ENCODE measurements at places on chromosomes 1 and 21.

GRCh38 chr1:228216371-228217320 is 8.8 kb downstream of the OBSCN start:
- no peak for DNase-seq

DNA sequence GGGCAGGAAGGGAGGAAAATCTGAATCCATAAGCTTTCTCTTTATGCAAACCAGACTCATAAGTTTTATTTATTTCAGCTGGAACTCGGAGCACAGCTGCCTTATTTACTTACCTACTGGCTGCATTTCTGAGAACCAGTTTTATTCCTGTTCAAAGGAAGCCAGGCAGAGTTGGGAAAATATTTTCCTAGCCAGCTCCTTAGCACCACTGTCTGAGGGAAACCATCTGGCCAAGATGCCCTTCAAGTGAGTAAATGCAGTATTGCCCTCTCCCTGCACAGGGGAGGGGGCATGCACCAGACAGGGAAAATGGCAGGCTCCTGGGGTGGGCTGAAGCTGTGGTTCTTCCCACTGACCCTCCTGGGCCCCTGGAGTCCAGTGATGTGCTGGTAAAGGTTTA is 28.9 kb upstream of the FMOD start:
- no peak for DNase-seq

DNA sequence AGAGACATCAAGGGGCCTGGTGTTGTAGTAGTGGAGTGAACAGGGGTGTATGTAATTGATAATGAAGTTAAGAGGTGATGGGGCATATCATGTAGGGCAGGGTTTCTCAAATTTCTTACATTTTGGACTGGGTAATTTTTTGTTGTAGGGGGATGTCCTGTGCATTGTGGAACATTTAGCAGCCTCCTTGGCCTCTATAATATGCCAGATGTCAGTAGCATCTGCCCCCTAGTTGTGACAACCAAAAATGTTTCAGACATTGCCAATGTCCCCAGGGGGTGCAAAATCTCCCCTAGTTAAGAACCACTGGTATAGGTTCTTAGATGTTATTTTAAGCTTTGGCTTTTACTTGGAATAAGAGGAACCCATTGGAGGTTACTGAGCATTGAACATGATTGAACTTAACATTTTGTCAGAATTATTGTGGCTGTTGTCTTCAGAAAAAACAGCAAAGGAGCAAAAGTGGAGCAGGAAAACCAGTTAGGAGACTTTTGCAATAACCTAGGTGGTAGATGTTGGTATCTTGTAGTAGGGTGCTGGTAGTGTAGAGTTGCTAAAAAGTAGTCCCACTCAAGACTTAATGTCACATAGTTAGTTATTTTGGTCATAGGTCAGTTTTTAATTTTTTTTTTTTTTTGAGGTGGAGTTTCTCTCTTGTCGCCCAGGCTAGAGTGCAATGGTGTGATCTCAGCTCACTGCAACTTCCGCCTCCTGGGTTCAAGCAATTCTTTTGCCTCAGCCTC is 6.2 kb downstream of the ZNF326 start:
- DNase-seq, result no peak

GRCh38 chr1:152513081-152513480 is 1.2 kb upstream of the CRCT1 start:
- DNase-seq, result peak; percentile 52

DNA sequence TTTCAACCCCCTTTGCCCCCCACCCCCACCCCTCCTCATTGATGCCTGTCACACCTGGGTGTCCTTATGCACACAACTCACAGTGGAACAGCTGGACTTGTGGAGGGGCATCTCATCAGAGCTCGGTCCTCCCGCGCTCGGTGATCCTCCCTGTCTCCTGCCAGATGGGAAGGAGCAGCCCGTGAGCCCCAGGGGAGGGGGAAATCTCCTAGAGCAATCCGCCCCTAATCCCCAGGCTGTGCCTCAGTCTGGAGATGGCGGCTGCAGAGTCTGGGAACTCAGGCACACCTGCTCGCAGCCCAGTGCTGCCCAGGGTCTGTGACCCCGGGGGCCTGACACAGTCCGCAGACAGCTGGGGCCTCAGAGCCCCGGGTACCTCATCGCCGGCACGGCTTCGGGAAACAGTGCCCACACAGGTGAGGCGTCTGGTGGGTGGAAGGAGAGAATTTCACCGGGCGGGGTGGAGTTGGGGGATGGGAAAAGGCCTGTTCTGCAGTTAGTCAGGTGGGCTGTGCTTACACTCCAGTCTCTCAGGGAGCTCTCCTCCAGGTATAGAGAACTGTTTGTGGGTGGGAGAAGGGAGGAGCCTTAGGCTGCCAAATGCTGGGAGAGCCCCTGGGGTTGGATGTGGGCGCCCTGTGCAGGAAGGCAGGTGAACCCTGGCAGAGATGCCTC is 29.3 kb downstream of the TMCC2 start:
- no peak for DNase-seq

GRCh38 chr1:115838431-115839028 is 2.4 kb downstream of the NHLH2 start:
- DNase-seq, result no peak

DNA sequence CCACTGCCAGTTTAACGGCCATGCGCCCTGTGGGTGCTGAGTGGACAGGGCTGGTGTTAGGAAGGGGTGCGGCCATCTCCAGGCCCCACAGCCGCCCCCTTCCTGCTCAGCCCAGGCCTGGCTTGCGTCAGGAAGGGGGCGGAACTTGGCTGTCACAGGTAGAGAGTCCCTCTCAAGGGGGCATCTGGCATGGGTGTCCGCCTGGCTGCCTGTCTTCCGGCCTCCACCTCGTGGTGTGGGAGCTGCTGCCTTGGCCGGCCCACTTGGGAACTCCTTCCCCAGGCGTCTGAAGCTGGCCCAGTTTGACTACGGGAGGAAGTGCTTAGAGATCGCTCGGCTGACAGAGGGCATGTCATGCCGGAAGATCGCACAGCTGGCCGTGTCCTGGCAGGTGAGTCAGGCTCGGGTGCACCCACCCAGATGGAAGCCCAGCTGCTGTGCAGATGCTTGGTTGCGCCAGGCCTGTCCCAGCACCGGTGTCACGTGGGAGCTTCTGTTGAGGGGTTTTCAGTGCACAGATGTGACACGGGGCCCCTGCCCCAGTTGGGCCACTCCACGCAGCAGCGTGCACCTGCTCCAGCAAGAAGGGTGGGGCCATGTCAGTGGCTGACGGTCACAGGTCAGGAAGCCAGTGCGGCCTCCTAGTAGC is 9.1 kb upstream of the ATAD3B start:
- no peak for DNase-seq

DNA sequence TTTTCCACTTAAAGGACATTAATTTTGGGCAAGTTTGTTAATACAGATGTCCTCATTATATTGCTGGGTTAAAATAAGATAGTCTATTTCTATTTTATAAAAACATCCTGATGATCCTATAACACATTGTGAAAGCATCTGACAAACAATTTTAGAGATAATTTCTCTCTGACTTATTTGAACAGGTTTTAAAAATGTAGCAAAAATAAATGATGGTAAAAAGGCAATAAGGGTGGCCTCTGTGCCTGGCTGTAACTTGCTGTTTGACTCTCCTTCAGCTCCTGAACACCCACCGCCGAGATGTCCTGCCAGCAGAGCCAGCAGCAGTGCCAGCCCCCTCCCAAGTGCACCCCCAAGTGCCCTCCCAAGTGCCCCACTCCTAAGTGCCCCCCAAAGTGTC is at the start of gene LCE1A:
Gene LCE1A, plus strand, starts transcription at position 301 of the 400 bp plus-strand sequence. Its CDS starts 0 bp downstream, at position 301.
- no peak for DNase-seq

- no peak for DNase-seq
Measured at GRCh38 chr1:115790846-115791245, 22.3 kb upstream of the CASQ2 start.

DNA sequence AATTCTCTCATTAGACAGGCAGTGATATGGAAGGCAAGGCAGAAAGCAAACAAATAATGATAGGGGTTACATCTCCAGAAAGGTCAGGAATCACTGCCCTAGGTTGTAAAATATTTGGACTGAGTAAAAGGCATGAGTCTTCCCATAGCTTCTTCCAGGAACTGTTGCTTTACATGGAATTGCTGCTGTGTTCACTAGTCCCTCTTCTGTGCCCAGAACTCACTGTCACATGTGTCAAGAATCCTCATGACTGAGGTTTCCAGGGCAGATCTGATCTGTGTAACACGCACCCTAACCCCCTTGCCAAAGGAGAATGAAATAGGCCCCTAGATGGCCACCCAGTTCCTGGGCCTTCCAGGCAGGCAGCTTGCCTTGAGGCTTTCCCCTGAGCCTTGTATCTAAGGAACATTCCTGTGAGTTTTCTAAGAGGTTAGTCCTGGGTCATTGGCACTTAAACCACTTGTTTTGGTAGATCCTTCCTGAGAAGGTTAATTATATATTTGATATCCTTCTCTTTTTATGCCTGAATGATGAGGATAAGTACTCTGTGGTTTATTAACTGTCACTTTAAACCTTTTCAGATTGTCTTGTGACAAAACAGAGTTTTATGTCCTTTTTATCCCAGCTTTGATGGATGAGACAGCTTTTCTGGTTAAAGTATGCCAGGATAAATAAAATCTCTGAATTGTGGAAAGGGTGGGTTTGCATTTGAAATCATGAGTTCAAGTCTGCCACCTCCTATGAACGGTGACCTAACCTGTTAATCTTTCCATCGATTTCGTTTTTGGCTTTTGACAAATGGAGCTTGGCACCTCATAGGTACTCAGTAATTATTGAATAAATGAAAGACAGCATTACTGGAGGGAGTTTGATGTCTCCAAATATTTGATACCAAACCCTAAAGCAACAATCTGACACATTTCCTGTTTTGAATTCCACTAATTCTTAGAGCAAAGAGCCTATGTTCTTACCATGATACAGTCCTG is 163.3 kb downstream of the DHRS3 start:
- no peak for DNase-seq

- no peak for DNase-seq
Measured at GRCh38 chr1:17642943-17643342, 103.4 kb downstream of the ARHGEF10L start.

- no peak for DNase-seq
Measured at GRCh38 chr21:33205476-33205875, 24.3 kb upstream of the IFNAR2 start.

GRCh38 chr1:167860231-167860923 is 53.6 kb downstream of the ADCY10 start:
- DNase-seq, result no peak

DNA sequence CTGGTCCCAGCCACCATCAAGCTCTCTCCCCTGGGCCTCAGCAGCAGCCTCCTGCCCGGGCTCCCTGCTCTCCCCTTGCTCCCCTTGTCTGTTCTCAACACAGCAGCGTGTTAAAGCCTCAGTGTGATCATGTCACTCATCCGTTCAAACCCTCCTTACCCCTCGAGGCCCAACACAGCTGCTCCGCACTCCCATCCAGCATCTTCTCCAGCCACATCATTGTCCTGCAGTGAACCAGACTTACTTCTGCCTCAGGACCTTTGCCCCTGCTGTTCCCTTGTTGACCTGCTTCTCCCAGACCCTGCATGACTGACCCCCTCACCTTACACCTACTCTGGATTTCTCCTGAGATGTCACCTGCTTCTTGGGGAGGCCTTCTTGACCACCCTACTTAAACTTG is 13.3 kb downstream of the CDK18 start:
- no peak for DNase-seq

GRCh38 chr1:1089731-1090423 is 15.8 kb upstream of the RNF223 start:
- DNase-seq, result no peak

DNA sequence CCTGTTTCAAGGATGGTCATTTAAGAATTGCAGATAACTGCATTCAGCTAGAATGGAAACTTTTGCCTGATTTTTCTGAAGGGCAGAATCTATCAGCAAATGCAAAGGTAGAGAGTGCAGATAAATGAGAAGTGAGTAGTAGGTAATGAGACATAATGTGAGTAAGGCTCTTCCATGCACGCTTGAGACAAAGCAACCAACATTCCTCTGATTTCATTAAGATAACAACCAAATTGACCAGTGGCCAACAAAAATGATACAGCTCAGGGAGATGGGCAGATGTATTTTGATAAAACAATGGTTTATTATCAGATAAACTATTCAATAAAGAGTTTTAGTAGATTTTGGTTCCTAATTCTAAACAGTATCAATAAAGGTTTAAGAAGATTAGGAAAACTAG is 404.4 kb upstream of the PBX1 start:
- DNase-seq, result no peak

DNA sequence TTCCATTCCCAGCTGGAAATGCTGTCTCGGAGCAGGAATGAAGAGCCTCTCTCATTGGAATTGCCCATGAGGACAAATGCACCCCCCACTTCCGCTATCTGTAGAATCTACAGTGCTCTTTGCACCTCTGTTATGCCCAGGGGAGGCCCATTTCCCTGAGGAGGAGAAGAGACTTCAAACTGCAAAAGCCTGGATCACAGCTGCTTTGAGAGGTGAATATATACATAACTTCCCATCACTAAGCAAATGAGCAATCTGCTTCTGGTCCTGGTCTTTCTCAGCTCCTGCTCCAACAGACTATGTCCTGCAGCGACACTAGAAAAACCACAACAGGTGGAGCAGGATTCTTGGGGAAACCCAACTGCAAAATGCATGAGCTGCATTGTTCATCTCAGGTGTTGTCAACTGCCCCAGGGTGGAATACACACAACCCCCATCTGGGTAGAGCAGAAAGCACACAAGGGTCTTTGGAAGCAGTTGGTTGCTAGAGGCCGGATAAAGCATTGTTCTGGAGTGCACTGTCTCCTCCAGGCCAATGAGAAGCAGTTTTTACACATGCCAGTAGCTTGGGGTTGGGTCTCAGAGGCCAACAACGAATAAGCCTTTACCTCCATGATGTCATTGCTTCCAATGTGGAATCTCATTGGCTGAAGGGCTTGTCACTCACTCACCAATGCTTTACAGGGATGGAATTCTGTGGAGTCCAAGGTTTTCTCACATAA is 67.7 kb upstream of the RAB4A start:
- no peak for DNase-seq

- DNase-seq, result no peak
Measured at GRCh38 chr1:119929643-119930315, 33.5 kb upstream of the ADAM30 start.

GRCh38 chr1:163562355-163562754 is 240.6 kb downstream of the NUF2 start:
- no peak for DNase-seq

GRCh38 chr1:179124873-179125272 is 43.0 kb downstream of the TOR3A start:
- no peak for DNase-seq

GRCh38 chr1:82337635-82338034 is 536.9 kb downstream of the ADGRL2 start:
- no peak for DNase-seq

GRCh38 chr1:51515312-51515960 is 3.6 kb downstream of the EPS15 start:
- DNase-seq, result no peak

DNA sequence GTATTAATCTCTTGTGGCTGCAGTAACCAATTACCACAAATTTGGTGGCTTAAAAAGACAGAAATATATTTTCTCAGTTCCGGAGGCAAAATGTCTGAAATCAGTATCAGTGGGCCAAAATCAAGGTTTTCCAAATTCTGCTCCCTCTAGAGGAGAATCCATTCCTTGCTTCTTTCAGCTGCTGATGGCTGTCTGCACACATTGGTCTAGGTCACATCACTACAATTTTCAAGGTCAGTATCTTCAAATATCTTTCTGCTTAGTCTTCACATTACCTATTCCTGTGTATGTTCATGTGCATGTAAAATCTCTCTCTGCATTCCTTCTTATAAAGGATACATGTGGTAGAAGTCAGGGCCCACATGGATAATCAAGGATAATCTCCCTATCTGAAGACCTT is 999.4 kb downstream of the KCNT2 start:
- no peak for DNase-seq

- no peak for DNase-seq
Measured at GRCh38 chr1:36109041-36109679, 15.9 kb downstream of the COL8A2 start.

GRCh38 chr1:2228694-2229036 is 546 bp downstream of the SKI start:
- DNase-seq, result no peak
